OCI-LY7 (cell line): ENCODE measurements at places on chromosomes 7 and 10.

- DNase-seq: no peak
Observed at GRCh38 chr7:101903515-101903868, 86.1 kb downstream of the CUX1 start.

GRCh38 chr10:19623321-19623720 is 192.9 kb upstream of the PLXDC2 start:
- DNase-seq: no peak

DNA sequence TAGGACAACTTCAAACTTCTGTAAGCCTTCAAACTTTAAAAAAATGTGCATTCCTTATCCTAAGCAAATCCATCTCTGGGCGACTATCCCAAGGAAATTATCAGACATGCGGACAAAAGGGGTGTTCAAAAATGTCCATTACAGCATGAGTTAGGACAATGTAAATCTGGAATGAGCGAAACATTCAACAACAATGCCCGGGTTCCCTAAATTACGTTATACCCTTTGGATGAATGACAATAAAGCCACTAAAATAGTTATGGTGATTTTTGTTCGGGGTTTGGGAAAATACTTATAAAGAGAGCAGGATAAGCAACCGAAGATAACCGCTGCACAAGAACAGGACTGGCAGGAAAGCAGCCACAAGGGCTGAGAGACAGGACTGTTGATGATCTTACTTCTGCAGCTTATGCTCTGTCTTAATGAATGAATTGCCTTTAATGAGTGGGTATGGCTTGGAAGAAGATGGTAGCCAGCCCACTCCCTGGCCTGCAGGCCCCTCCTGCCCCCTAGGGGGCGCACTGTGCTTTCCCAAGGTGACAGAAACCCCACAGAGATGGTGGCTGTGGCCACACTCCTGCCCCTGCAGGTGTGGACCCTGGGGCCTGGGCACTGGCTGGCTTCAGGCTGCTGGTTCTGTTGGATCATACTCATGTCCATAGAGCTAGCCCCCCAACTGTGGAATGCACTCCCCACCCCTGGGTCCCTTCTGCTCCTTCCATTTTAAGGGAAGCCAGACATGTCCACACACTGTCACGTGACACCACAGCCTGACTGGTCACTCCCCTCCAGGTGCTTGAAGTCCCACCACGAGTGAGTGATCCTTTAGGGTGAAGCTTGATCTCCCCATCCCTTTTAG is 45.0 kb downstream of the ZCCHC24 start:
- peak; percentile 51 for DNase-seq

DNA sequence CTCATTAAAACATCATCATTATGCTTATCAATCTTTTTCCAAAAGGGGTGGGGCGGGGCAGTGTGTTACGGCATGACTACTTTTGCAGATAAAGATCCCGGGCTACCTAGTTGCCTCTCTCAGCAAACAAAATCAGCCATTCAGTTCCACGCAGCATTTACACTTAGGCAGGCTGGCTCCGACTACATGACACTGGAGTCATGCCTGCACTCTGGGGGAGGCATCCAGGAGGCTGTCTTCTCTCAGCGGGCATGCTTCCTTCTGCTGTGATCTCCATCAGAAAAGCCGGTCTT is 193.9 kb upstream of the TCF7L2 start:
- no peak for DNase-seq

- DNase-seq: no peak
Observed at GRCh38 chr10:6102128-6102527, 13.3 kb downstream of the RBM17 start.

- no peak for DNase-seq
Observed at GRCh38 chr7:155885167-155886155, 73.2 kb upstream of the SHH start.

DNA sequence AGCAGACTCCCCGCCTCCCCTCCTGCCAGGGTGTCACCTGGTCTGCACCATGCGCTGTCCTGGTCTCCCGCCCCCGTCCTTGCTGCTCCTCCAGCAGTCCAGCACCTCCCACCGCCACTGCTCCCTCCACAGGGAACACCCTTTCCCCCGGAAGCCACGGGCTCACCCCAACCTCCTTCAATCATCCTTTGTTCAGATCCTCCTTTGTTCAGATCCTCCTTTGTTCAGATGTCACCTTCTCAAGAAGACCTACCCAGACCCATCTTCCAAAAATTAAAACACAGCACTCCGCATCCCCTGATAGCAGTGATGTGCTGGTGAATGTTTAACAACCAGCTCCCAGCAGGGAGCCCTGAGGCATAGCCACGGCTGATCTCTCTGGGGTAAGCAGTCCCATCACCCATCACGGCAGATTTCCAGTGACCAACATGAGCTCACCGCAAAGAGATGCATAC is 237.7 kb downstream of the USP6NL start:
- no peak for DNase-seq

DNA sequence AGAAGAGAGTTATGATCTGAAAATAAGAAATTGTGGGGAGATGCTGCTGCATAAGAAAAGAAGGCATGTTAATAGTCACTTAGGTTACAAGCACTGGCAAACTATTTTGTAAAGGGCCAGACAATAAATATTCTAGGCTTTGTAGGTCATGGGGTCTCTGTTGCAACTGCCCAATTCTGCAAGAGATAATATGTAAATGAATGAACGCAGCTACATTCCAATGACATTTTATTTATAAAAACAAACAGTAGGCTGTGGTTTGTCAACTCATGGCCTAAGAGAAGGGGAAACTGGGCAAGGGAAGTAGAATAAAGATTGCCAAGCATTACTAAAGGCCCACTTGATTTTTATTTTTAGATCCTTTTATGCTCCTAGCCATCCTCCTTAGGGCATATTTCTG is 133.1 kb downstream of the RAPGEF5 start:
- DNase-seq: no peak

DNA sequence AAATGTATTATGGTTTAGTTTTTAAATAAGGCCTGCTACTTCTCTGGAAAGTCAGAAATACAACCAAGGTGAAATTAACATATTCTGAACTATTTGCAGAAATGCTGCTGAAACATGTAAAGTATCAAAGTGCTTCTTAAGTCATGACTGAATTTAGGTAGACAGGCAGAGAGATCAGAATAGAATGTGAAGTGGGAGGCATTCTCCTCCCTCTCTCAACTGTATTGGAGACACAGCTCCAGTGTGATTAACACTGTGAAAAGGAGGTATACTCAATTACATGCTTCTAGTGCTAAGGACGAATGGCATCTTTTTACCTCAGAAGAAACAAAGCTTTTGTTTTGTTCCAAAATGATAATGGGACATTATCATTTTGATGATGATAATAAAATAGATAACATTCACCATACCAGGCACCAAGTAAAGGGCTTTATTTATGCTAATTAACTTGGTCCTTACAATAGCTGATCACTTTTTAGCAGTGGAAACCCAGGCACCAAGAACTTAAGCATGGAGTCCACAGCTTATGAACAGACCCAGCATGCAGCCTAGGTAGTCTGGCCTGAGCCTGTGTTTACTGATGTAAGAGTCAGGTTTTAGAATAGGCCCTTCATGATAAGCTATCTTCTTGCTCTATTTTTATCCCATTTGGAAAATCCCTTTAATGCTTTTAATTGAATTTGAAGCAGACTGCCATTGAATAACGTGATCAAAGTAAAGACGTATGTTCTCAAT is 26.0 kb downstream of the PPP1R9A start:
- DNase-seq: no peak

GRCh38 chr10:124300224-124300623 is 118.5 kb downstream of the OAT start:
- DNase-seq: no peak

- DNase-seq: no peak
Observed at GRCh38 chr7:139722604-139723003, 55.2 kb downstream of the HIPK2 start.

- no peak for DNase-seq
Observed at GRCh38 chr7:157496416-157497275, 159.8 kb downstream of the DNAJB6 start.

- no peak for DNase-seq
Observed at GRCh38 chr10:78924319-78925003, 144.3 kb upstream of the ZMIZ1 start.

GRCh38 chr7:125355899-125356298 is 426.3 kb upstream of the POT1 start:
- DNase-seq: no peak

DNA sequence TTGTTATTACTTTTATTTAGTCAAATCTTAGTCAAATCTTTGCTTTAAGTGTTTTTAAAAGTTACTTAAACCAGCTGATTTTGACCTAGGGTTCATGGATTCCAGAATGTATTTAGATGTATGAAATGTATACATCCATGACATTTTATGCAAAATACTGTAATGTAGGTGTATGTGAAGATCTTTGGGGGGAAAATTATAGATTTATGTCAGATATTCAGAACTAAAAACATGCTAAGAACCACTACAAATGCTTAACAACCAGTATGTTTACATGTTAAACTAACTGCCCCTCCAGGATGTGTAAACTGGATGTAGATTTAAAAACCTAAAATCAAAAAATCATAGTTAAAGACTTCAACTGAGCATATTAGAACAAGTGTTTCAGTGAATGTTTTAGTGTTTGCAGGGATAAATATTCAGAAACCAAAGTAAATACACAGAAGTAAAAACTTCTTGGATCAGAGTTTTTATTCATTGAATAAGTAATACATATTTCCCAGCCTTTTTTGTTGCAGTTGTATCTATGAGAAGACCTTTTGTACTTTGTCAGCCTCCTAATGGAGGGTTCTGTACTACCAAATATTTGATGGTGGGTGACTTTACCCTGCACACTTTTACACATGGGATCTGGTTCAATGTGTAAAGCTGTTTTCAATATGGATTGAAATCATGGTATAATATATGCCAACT is 3.9 kb downstream of the CPED1 start:
- no peak for DNase-seq

DNA sequence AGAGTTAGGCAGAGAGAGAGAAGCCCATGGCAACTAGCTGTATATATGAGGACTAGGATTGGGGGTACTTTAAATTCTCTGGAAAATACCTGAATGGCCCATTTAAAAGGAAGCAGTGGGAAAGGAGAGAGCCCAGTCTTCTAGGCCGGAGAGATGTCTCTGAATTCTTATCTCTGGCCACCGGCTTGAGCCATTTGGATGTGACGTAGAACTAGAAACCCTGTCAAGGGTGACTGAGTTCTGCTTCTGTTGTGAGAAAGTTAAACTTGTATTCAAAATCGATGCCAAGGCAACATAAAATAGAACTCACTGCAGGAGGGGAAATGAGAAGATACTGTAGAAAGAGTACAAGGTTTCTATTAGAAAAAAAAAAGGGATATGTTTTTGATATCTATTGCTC is 6.3 kb upstream of the GSTK1 start:
- no peak for DNase-seq

- no peak for DNase-seq
Observed at GRCh38 chr7:16847381-16847860, 34.4 kb downstream of the AGR3 start.

DNA sequence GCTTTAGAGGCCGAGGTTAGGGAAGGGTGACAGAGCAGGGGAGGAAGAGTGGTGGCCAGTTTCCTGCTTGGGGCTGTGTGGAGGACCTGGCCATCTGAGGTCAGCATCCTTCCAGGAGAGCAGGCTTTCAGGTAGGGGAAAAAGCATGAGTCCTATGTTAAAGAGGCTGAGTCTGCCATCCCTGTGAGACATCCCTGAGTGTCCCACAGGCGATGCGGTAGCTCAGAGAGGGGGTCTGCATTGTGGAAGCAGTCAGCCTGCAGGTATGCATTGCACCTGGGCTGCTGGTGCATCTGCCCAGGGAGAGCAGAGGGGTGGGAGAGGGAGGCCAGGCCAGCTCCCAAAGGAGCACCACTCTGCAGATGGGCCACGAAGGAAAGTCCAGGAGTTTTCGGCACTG is 282.1 kb upstream of the ZNF32 start:
- DNase-seq: no peak

DNA sequence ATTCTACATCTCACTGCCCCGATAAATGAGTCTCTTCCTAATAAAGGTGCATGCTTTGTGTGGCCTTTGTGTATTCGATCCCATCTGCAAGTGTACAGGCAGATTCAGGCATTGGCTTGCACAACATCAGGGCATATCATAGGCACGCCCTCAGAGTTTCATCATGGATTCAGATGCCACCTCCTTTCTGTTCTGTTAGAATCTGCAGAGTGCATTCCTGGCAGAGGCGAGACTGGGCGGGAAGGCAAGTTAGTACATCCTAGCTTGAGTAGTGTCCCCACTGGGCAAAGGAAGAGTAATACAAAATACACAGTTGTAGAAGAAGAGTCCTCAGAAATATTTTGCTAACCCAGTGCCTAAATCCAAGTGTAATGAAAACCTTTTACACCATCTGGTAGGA is 346.5 kb upstream of the GALNT17 start:
- no peak for DNase-seq

GRCh38 chr10:103854686-103855391 is 537 bp downstream of the SH3PXD2A start:
- DNase-seq: no peak

DNA sequence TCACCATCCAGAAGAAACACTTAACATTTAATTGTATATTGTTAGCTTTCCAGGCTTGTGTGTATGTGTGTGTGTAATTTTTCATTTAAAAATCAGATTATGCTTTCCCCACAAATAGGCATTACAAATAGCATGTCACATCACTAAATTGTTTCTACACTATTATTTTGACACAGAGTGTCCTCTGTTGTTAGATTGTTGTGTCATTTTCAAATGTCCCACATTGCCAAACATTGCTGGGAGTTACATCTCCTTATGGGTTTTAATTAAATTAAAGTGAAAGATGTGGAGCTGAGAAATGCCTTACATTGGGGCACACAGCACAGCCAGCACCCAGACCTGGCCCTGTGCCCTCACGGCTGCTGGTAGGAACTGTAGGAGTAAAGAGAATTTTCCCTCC is 295.6 kb downstream of the ZEB1 start:
- no peak for DNase-seq

- DNase-seq: no peak
Observed at GRCh38 chr7:107020400-107020799, 24.1 kb upstream of the PRKAR2B start.

GRCh38 chr10:66651308-66652082 is 274.3 kb upstream of the LRRTM3 start:
- no peak for DNase-seq

DNA sequence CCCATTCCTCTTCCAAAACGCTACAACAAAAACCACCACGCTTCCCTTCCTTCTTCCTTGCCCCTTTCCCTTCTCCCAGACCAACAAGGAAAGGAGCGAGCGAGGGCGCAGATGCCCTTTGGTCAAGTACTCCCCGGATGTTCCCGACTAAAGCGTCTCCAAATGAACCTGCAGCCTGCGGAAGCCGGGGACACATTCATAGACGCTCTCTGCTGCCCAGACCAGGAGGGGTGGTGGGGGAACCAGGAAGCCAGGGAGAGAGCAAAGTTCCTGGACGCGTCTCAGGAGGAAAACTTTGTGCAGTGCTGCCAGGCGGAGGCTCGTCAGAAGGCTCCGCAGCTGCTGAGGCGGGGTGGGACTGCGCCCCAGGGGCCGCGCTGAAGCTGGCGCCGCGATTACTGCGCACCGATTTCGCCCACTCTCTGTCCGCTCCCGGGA is 754 bp downstream of the SEMA3D start:
- DNase-seq: no peak

DNA sequence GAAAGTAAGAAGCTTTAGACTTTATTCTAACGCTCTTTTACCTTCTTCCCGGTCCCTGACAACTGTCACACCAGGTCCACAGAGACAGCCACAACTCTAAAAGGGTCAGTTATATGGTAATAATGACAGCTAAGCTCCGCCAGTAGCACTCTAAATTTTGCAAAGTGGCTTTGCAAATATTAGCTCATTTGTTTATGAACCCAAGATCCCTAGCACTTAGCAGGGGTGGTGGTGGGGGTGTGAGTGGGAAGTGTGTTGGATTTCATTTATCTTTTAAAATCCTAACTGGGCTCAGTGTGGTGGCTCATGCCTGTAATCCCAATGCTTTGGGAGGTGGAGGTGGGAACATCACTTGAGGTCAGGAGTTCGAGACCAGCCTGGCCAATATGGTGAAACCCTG is 34.8 kb upstream of the SDK1 start:
- no peak for DNase-seq
